MCF 10A (cell line): ENCODE measurements at places on chromosomes 2 and 18.

DNA sequence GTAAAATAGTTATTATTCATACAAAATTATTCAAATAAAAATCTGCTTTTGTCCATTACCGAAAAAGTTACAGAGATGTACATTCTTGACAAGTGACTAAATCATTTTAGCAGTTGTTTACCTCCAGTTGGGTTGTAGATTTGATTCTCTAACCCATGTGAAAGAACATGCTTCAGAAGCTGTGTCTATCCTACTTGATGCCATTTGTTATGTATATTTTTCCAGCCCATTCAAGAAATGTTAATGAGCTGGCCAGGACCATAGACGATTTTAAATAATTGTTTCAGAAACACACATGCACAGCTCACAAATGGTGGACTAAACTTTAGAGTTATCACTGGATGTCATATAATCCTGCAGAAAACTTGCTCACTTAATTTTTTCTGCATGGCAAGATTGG is 391.1 kb upstream of the REG3G start:
- DNase-seq = no peak

GRCh38 chr2:194345347-194345746 is 1311.7 kb upstream of the SLC39A10 start:
- no peak for DNase-seq

GRCh38 chr2:190342611-190343010 is 778 bp upstream of the INPP1 start:
- no peak for DNase-seq

GRCh38 chr2:227834423-227834822 is 20.8 kb downstream of the CCL20 start:
- peak; percentile 33 for DNase-seq

DNA sequence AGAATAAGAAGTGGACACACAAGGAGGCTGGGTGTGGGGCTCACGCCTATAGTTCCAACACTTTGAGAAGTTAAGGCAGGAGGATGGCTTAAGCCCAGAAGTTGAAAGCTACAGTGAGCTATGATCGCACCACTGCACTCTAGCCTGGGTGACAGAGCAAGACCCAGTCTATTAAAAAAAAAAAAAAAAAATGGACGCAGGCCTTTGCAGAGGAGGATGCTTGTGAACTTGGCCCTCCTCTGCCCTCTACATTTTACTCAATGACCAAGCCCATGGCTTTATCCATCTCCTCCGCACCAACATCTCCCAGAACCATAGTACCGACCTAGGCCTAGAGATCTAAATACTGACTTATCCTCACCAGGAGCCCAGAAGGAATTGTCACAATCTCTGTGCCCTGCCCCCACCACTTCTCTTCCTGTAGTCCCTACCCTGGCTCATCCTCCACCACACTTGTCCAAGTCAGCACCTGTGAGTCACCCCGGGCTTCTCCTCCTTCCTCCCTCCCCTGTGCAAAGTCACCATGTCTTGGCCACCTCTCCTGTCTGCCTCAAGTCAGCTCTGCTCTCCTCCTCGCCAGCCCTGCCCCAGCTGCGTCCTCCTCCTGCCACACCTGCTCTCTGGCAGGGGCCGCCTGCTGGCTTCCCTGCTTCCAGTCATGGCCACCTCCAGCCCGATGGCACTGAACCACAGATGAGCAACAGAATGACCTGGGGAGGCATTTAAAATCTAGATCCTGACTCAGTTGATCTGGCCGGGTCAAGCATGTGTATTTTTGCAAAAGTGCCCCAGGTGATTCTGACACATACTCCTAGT is 35.8 kb upstream of the ASPRV1 start:
- peak; percentile 84 for DNase-seq

DNA sequence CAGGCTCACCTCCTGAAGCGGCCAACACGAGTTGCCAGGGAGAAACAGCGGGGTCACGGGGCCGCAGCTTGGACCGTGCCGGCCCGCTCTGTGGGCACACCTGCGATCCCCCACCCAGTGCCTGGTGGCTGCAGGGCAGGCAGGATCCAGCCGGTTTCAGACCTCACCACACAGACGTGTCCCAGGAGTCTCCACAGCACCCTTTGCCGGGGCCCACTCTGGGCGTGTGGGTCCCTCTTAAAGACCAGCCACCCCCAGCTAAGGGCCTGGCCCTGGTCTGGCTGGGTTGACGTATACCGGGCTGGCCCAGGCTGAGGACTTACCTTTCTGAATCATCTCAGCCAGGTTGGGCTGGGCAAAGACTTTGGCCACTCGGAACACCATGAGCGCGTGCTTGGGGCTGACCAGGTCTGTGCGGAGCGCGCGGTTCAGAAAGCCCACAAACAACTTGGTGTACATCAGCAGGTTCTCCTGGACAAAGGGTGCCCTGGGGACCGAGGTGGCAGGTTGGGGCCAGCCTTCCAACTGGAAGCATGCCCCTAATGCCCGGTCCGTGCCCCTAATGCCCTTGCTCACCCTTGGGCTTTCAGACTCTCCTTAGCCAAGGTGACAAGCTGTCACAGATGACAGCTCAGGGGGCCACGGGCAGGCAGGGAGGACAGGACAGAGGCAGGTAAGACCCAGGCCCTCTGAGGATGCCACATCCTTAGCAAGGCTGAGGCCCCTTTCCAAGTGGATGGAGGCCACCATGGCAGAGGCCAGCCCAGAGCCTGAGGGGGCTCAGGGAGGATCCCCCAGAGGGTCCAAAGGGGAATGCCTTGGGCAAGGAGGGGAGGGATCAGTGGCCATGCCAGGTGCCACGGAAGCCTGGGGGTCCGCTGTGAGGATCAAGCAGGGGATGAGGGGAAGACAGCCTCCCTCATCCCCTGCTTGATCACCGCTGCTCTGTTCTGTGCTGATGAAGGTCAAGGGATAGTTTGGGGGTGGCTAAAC is 10.2 kb upstream of the CCDC74B start:
- DNase-seq = no peak

DNA sequence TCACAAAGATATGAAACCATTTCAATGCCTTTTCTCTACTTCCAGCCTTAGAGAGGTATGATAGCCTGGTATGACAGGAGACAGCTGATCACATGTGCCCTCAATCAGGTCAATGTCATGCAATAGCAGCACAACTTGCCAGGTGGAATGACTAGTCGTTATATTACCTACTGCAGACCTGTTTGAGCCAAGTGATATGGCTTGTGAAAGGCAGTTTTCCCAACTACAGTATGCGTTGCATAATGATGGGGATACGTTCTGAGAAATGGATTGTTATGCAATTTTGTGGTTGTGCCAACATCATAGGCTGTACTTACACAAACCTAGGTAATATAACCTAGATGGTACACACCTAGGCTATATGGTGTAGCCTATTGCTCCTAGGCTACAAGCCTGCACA is 262.8 kb downstream of the ICOS start:
- DNase-seq = peak; percentile 68

GRCh38 chr18:24177499-24178133 is 38.8 kb downstream of the CABYR start:
- DNase-seq = no peak

DNA sequence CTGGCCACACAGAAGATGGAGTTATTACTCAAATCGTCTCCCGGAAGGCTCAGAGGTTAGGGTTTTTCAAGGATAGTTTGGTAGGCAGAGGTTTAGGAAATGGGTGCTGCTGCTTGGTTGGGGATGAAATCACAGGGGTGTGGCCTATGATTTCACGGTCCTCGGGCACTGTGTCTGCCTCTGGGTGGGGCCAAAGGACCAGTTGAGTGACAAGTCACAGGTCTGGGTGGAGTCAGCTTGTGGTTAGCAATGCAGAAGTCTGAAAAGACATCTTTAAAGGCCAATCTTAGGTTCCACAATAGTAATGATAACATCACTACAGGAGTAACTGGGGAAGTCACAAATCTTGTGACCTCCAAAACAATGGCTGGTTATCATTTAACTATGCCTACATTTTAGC is 387.8 kb downstream of the ZNF521 start:
- peak; percentile 14 for DNase-seq

GRCh38 chr18:78713069-78713468 is 266.5 kb upstream of the SALL3 start:
- no peak for DNase-seq

DNA sequence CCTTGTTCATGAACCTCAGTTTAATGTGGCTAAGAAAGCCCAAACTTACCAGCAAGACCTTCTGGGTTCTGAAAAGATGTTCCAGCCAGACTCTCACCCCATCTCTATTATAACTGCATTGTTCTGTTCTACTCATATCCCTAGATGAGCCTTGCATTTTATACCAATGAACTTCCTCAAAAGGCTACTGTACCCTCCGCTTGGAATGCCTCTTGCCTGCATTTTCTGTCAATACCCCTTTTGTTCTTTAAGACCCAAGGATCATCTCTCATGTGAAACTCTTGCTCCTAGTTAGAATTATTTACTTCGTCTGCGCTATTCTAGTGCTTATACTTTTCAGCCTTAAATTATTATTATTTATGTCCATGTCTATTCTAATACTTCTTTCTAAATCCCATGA is 181.5 kb downstream of the MYO3B start:
- DNase-seq = no peak

DNA sequence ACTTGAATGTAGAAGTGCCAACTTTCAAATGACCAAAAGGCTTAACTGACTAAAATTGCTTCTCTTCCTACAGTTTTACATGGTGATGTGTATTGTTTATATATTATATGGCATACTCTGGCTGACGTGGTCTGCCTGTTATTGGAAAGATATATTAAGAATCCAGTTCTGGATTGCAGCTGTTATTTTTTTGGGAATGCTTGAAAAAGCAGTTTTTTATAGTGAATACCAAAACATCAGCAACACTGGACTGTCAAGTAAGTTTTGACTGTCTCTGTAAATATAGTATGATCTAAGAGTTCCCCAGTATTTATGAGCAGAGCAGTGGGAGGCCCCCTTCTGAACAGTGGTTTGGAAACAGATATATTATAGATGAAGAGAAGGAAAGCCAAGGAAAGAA is 26.2 kb downstream of the TMEM87B start:
- no peak for DNase-seq

DNA sequence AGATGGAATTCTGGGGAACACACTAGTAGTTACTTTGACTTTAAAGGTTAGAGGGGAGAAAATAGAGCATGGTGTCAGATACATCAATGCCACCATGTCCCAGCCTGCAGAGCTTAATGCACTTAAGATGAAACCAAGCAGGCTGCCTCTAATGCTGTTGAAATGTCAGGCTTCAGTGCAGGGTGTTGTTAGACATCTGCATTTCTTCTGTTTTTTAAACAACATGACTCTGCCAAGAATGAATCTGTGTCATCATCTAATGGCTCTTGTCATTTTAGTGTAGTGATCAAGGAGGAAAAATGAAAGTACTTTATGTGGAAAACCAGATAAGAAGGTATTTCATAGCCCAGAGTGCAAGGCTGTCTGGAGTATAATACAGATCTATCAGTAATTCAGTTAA is 29.9 kb downstream of the LYPD1 start:
- no peak for DNase-seq

DNA sequence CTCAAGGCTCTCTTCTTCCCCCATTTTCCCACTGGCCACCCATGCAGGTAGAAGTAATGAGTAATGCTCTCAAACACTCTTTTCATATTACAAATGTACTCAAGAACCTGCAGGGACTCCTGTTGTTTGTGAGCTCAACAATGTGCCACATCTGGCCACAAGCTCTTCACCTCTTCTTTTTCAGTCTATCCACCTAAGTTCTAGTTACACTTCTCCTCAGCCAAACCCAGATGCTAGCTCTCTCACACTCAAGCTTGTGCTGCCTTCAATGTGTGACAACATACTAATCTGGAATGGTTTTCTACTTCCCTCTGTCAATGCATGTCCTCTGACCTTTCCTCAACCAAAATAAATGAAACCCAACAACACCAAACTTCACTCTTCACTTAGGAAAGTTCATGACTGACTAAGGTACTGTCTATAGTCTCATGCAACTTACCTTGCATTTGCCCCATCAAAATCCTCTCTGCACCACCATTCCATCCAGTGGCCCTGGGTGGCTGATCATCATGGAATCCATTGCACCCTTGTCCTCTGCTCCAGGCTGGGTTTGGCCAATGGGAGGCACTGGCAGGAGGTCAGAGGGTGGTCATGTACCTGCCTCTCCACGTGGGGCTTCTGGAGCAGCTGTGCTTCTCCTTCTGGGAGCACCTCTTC is 5.3 kb upstream of the IL18R1 start:
- DNase-seq = no peak
